ENCODE measurements at places on chromosomes 7 and 10.

- no peak for DNase-seq
Measured at GRCh38 chr7:54014765-54015164, 527.4 kb upstream of the VSTM2A start.

DNA sequence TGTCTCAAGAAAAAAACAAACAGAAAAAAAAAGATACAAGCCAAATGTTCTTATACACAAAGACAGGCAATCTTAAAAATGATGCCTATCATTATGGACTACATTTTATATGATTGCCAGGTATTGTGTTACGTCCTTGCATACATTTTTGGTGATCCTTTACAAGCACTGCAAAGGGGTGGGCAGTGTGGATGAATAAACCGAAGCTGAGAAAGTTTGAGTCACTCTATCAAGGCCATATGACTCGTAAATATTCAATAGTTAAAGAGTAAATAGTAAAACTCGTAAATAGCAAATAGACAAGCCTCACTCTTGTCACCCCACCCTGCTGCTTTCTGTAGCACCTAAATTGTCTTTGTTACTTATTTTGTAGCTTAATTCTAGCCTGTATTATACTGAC lies 326.2 kb downstream of the FRMD4A start:
- no peak for DNase-seq

GRCh38 chr10:27719052-27719451 lies 26.6 kb downstream of the MKX start:
- no peak for DNase-seq

- no peak for DNase-seq
Measured at GRCh38 chr10:53645951-53646350, 873.4 kb upstream of the MBL2 start.

DNA sequence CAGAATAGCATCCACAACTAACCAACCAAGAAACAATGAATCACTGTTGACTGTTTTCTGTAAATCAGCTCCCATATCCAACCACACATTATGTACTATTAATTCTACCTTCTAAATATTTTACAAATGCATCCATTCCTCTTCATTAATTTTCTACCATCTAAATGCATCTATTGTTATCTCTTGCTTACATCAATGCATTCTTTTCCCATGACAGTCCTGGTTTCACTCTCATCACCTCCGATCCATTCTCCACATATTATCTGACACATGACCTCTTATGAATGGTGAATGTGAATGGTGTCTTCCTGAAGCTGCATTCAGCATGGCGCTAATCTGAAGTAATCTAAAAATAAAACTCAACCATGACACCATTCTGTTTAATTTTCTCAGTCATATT lies 153.8 kb upstream of the CALCR start:
- no peak for DNase-seq

DNA sequence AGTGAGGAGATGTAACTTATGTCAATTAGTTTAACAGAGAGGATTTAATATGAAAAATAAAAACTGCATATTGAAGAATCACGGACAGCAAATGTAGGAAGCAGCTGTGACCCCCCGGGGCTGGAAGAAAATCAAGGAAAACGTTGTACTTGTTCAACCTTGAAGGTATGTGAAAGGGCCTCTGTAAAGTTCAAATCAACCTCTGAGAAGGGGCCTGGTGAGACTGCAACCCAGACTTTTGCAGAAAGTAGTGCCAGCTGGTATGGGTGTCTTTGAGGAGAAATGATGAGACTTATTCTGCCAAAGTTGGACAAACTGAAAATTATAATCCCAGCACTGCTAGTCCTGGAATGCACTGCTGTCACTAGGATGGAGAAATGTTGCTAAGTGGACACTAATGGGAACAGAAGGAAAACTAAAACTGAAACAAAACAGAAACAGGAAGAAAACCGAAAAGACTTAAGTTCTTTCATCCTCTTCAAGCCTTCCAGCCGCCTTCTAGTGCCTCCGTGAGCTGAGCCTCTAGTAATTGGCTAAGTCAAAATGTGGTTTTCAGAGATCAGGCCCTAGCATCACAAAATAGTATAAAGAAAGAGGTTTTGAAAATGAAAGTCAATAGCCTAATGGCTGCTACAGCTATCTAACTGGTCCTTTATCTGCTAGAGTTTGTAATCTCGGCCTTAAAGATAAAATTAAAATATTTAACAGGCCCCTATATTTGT lies 253.7 kb upstream of the SORCS1 start:
- DNase-seq, result no peak

DNA sequence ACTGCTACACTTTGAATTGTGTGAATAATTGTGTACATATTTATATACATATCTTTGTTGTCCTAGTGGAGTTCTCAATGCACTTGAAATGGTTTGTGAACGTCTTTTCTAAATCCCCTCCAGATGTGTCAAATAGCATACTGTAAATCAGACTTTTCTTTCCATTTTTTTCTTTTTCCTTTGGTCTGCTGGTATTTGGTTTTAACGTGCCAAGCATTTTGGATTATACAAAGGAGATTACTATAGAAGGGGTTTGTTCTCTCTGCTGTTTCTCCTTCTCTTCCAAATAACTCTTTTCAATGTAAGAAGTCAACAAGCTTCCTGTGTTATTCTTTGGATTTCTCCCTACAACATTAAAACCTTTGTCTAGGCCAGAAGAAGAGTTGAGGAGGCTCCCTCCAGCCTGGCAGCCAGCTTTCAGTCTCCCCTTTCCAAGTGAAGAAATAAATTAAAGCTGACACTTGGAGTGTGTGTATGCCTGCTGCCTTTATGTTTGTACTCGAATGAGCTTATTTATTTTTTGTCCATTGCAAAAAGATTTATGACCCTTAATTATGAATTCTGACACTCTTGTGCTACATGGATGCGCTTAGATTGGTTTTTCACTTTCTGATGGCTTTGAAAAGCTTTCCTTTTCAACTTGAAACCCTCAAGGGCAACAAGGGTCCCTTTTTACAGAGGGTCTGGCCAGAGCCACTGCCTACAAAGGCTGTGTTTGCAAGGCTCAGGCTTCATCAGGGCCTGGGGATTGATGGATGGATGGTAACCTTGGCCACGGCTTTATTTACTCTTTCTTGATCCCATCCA lies 107.8 kb downstream of the RAB18 start:
- no peak for DNase-seq
